ENCODE measurements at places on chromosomes 3 and 15.

DNA sequence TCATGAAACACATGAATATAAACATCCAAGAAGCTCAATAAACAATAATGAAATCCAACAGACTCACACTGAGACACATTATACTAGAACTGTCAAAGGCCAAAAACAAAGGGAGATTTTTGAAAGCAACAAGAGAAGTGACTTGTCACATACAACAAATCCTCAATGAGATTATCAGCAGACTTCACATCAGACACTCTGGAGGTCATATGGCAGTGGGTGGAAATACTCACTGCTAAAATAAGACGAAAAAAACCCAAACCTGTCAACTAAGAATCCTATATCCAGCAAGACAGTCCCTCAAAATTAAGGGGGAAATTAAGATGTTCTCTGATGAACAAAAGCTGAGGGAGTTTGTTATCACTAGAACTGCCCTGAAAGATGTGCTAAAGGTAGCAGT is 125.4 kb upstream of the MELTF start:
- no peak for DNase-seq

DNA sequence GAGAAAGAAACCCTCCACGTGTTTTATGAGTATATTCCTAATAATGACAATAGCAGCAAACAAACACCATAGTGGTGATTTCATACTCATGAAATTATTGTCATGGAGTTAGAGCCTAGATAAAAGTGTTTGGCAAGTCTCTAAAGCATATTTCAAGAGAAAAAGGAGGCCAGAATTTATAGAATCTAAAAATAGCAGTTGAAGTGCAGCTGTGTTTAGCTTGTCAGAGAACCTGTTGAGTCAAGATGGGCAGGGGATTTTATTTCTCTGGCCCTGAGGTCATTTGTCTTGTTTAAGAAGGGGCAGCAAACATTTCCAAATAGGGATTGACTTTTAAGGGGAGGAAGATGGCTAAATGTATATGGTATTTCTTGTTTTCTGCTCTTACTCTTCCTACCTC is 279.6 kb upstream of the CTDSPL start:
- DNase-seq: no peak

DNA sequence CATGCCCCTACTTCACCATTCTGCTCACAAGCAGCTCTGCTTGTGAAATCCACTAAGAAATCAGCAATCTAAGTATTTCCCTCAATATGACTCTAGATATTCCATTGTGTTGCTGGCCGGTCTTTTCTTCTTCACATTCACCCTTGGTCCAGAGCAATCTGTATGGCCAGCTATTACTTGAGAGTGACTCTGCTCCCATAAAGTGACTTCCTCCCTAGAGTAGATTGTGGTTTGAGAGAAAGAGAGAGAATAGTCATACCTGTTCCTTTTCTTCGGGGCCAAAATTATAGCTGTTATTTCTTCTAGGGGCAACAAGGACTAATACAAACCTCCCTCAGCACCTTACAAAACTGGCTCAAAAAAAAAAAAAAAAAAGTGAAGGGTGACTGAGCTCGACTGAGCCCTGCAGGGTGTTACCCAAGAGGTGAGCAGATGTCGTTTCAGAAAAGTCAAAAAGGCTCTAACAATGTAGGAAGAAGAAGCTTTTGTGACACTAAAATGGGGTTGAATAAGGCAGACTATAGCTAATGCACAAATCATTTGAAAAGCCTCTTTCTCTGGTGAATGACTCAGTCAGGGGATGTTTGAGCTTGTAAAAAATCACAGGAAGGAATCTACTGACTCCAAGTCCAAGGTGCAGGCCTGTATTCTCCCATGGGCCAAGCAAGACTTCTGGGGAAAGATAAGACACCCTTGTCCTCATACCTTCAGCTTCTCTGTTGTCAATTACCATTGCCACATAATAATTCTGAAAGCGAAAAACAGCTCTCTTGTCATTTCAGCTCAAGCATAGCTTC is 161.0 kb upstream of the SLC24A5 start:
- DNase-seq: no peak

DNA sequence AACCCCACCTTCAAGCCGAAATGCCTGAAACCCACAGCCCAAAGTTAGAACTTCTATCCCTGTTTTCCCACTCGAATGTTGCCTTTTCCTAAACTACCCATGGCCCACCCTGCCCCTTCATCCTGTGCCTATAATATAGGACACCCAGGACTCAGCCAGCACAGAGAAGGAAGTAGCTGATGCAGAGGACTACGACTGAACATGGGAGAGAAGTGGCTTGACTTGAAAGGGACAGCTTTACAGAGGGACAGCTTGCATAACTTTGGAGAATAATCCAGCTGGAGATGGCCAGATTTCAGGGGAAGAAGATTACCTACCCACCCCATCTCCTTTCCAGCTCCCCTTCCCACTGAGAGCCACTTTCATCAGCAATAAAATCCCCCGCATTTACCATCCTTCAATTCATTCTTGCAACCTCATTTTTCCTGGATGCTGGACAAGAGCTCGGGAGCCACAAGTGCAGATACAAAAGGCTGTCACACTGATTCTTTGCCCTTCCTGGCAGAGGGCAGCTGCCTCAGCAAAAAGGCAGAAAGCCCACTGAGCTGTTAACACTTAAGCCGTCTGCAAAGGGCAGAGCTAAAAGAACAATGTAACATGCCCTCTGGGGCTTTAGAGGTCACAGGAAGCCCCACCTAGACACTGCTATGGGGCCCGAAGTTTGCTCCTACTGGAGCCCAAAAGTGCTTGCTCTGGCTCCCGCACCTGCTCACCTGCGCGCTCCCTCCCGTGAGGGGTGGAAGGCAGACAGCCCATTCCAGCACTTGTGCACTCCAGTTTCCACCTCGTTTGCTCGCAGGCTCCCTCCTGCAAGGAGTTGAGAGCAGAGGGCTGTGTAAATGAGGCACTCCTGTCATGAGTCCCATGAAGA is 224.0 kb downstream of the TBC1D5 start:
- DNase-seq: no peak

DNA sequence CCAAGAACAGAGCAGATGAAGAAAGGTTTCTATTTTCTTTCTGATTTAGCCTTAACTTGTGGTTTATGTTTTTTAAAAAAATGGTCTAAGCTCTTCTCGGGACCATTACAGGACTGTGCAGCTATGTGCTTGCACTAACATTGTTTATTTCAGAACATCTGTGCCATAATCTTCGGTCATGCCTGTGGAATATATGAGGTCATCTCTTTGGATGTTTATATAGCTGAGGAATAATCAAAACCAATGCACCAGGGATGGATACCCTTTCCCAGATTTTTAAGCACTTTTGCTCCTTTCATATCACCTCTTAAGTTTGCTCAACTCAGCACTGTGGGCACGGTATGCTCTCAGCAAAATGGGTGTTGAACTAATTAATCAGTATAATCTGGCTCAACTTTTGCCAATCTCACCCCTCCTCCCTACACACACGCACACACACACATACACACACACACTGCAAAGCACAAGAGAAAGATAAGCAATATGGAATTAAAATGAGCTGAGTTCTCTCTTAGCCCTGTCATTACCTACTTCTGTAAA is 268.5 kb upstream of the TMC3 start:
- DNase-seq: no peak

DNA sequence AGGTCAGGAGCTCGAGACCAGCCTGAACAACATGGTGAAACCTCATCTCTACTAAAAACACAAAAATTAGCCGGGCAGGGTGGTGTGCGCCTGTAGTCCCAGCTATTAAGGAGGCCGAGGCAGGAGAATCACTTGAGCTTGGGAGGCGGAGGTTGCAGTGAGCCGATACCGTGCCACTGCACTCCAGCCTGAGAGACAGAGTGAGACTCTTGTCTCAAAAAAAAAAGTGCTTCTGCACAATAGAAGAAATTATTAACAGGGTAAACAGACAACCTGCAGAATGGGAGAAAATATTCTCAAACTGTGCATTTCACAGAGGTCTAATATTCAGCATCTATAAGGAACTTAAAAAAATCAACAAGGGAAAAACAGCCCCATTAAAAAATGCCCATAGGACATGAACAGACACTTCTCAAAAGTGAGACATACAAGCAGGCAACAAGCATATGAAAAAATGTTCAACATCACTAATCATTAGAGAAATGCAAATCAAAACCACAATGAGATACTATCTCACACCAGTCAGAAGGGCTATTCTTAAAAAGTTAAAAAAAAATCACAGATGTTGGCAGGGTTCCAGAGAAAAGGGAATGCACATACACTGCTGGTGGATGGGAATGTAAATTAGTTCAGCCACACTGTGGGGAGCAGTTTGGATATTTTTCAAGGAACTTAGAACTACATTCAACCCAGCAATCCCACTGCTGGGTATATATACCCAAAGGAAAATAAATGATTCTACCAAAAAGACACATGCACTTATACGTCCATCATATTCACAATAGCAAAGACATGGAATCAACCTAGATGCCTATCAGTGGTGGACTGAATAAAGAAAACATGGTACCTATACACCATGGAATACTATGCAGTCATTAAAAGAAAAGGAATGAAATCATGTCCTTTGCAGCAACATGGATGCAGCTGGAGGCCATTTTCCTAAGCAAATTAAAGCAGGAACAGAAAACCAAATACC is 75.5 kb downstream of the MSL2 start:
- DNase-seq: peak; percentile 22

GRCh38 chr3:123447749-123448517 is 957 bp downstream of the ADCY5 start:
- DNase-seq: no peak

GRCh38 chr3:182149594-182149993 is 437.9 kb downstream of the SOX2 start:
- no peak for DNase-seq
